AG04450 (cell line): ENCODE measurements at places on chromosomes 4 and X.

DNA sequence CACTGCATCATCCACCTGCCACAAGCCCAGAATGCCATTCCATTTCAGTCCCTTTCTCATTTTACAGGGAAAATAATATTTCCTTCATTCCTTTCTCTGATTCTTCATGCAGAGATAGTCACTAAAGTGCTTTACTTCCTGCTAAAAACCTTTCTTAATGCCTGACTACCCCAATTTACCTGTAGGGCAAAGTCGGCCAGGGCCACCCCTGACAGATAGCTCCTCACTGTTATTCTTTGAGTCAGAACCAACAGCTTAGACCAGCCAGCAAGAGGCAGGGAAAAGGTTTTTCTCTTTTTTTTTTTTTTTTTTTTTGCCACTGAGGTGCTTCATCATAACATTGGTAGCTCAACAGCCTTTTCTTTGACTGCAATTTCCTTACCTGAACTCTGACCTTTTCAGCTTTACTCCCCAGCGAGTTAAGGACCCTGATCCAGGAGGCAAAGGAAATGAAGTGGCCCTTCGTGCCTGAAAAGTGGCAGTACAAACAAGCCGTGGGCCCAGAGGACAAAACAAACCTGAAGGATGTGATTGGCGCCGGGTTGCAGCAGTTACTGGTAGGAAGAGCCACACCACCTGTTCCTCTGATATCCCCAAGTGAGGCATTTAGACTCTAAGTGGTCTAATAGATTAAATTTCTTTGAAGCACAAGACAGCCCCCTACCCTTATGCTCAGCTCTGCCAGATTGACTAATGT lies 85.0 kb downstream of the ALPK1 start:
- no peak for DNase-seq

- no peak for DNase-seq
These were observed 109.9 kb upstream of the PTPN13 start for GRCh38 chr4:86484241-86484640.

GRCh38 chrX:3527811-3528210 lies 181.4 kb upstream of the MXRA5 start:
- no peak for DNase-seq

DNA sequence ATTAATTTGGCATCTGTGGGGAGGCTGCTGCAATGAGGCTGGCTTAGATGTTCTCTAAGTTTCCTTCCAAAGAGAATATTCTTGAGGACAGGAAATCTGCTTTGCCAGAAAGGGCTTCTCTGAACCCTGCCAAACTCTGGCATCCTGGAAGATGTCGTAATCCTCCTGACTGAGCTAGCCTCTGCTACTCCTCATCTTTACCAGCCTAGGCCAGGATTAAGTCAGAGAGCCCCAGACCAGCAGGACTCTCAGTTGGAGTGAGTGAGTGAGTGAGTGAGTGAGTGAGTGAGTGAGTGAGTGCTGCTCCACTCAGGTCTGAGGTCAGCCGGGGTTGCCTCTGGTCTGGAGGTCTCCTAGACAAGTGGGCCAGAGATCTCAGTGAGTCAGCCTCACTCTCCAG lies 104.9 kb upstream of the SOD3 start:
- DNase-seq = no peak

DNA sequence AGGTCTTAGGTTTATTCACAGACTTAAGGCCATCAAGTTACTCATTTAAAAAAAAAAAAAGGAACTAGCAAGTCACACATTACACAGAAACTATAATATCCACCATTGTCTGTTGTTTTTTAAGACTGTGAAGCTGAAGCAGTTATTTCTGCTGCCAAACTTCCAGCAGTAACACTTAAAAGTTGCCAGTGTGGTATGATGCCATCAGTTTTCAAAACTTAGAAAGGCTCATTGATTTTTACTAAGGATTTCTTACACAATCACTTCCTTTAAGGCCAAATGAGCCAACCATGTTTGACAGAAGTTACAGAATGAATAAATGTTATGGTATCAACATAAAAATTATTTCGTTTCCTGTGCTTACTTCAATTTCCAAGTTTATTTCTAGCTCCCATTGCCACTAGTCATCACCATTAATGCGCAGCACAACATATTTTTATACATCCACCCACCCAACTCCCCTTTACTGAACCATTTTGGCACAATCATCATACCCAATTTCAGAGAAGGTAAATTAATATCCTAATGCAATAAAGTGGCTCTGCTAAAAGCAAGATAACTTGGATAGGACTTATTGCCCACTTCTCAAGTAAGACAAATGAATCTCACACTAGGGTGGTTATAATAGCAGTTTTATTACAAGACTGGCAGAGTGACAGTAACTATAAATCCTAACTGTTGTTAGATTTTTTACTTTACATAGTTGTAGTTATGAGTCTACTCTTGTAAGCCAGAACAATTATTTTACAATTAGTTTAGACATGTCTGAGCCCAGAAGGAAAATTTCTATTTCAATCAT lies 13.1 kb downstream of the PDGFC start:
- no peak for DNase-seq

DNA sequence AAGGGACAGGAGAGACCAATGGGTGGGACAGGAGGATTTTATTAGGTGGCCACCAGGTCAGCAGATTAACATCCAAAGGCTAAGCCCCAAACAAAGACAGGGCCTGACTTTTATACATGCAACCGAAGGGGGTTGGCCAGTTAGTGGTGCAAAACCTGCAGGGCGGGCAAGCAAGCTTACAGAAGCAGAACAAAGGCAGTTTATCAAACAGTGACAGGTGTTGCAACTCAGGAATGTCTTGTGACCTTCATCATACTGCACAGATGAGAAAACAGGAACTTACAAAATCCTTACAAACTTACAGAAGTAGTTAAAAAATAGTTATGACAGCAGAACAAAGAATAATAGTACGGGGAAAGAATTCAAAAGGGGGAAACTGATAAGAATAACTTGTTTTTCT lies 708.1 kb downstream of the GLUD2 start:
- DNase-seq = no peak

- no peak for DNase-seq
These were observed 119.7 kb upstream of the NWD2 start for GRCh38 chr4:37124800-37125199.
